ENCODE measurements at places on chromosomes 1 and 21.

DNA sequence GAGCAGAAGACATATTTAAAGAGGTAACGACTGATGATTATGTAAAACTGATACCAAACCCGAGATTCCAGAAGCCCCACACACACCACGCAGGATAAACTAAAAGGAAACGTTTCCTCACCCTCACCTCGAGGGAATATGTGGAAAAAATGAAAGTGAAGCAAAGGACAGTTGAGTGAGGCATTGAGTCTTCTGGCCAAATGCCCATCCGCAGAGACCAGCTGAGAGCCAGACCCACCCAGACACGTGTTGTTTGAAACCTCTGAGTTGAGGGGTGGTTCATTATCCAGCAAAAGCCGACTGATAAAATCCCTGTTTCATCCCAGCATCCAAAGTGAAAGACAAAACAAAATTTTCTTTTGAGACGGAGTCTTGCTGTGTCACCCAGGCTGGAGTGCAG lies 29.6 kb upstream of the PCBP3 start:
- no peak for DNase-seq

GRCh38 chr21:25909341-25909740 lies 174.6 kb downstream of the GABPA start:
- DNase-seq: no peak

- DNase-seq: no peak
Observed at GRCh38 chr1:246364415-246364941, 142.6 kb downstream of the SMYD3 start.

GRCh38 chr1:77532641-77533040 lies 149.8 kb downstream of the ZZZ3 start:
- no peak for DNase-seq

GRCh38 chr1:153597206-153597605 lies 15.7 kb downstream of the S100A16 start:
- no peak for DNase-seq

- DNase-seq: no peak
Observed at GRCh38 chr1:62826901-62827300, 43.0 kb downstream of the ATG4C start.

DNA sequence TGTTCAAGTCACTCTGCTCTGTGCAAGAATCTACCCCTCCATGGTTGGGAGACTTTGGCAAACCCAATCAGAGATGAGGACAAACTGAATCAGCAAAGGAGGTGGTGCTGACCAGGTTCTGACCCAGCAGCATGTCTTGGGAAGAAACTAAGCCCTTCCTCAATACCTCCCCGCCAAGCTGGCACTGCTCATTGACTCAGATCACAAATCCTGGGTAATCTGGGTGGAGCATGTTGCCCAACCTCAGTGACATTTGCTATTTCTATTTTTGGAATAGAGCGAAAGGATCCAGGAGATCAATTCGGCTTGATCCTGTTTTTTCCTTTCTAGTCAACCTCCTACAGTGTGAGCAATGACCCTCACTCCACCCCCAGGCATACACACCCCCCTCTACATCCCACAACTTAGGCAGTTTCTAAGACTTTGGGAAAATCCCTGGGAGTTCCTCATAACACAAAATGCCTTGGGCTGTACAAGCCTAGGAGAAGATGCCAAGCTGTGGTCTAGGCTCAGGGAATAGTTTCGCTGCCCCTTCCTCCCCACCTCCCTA lies 166.8 kb upstream of the KCNJ6 start:
- no peak for DNase-seq

- DNase-seq: no peak
Observed at GRCh38 chr1:1406101-1406820, 832 bp downstream of the MRPL20 start.

GRCh38 chr1:26302733-26303405 lies 3.6 kb downstream of the UBXN11 start:
- DNase-seq: no peak

DNA sequence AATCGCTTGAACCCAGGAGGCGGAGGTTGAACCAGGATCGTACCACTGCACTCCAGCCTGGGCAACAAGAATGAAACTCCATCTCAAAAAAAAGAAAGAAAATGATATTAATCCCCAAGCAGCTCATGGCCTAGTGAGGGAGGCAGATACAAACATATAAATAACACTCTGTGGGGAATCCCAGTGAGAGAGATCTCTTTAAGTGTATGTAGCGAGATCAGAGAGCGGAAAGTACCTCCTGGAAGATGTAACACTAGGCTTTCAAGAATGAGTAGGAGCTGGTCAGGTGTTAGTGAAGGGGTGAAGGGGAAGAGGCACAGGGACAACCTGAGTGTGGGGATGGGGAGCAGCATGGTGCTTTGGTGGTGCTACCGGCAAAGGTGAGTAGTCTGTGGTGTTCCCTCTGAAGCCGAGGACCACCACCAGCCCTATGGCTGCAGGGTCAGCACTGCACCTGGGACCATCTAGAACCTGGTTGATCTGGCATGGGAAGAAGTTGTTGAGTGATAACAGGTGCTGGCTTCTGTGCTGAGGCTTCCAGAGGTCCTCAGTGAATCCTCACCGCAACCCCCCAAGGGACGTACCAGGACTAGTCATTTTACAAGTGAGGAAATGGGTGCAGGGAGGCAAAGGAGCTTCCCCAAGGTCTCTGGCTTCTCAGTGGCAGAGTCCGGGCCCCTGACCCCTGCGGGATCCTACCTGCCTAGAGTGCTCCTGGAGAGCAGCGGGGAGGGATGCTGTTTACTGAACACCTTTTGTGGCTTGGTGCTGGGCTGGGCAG lies 367.6 kb upstream of the VAMP3 start:
- DNase-seq: no peak

- no peak for DNase-seq
Observed at GRCh38 chr1:175833502-175833901, 90.1 kb upstream of the TNR start.

DNA sequence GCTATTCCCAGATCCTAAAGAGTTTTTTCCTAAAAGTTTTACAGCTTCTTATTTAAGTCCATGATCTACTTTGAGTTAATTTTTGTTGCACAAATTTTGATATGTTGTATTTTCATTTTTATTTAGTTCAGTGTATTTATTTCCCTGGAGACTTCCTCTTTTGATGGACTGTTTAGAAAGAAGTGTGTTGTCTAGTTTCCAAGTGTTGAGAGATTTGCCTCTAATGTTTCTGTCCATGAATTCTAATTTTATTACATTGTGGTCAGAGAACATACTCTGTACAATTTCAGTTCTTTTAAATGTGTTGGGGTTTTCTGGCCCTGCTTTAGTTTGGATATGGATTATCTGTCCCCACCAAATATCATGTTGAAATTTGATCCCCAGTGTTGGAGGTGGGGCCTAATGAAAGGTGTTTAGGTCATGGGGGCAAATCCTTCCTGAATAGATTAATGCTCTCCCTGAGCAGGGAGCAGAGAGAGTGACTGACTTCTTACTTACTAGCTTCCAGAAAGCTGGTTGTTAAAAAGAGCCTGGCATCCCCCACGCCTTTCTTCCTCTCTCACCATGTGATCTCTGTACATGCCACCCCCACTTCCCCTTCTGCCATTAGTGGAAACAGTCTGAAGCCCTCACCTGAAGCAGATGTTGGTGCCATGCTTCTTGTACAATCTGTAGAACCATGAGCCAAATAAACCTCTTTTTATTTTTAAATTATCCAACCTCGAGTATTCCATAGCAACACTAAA lies 4.6 kb downstream of the CHD1L start:
- no peak for DNase-seq

DNA sequence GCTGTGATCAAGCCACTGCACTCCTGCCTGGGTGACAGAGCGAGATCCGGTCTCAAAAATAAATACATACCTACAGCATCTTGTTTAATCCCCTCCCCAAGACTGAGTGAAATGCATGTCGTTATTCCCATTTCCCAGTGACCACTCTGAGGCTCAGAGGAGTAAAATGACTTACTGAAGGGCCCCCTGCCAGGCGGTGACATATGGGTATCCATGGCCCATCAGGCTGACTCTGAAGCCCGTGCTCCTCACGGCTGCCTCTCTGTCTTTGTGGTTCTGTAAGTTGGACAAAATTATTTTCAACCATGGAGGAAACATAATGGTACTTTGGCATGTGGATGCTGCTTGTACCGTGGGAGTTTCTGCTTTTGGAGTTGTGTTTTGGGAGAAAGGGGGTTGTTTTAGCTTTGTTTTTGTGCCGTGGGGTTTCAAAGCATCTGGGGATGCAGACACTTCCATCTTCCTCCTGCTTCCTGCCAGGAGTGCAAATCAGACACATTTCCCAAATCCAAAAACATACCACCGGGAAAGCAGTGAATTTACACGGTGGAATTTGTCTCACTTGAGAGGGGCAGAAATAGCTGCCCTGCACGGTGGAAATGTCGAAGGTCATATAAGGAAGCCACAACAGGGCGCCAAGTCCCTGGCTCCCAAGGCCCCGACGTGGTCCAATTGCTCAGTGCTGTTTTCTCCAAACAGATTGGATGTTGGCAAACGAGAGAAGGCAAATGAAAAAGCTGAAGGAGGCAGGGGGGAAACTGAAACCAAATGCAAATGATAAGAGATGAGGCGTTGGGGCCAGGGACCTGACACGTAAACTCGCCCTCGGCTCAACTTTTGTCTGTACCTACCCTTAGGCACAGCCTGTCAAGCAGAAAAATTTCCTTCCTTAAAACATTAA lies 17.1 kb upstream of the PINK1 start:
- no peak for DNase-seq

DNA sequence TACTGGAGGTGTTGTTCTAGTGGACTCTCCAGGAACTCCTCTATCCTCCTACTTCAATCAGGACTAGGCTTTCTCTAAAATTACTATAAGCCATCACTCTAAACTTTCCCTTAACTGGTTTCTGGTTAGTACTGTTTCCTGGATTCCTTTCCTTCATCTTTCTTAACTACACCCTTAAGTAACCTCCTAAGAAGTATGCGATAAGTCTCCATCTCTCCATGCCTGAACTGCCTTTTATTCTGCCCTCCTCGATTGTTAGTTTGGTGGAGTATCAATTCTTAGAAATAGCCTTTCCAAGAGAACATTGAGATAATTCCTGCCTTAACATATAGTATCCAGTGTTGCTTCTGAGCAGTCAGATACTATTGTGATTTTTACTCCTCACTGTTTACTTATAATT lies 162.9 kb upstream of the PDE4B start:
- DNase-seq: no peak

DNA sequence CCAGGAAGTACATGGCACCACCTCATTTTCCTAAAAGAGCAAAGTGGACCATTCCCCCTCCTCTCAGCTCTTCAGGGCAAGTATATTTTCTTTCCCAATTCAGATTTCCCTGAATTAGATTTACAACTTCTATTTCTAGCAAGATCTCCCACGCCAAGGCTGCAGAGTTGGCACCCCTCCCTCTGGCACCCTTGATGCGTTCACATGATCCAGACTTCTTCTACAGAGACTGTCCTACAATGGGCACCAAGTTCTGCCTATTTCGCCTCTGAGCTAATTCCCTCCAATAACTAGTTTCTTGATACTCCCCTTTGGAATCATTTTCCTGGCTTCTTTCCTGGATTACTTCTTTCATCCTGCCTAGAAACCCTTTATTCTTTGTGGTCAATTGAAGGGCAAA lies 122.0 kb downstream of the CDC7 start:
- DNase-seq: no peak

DNA sequence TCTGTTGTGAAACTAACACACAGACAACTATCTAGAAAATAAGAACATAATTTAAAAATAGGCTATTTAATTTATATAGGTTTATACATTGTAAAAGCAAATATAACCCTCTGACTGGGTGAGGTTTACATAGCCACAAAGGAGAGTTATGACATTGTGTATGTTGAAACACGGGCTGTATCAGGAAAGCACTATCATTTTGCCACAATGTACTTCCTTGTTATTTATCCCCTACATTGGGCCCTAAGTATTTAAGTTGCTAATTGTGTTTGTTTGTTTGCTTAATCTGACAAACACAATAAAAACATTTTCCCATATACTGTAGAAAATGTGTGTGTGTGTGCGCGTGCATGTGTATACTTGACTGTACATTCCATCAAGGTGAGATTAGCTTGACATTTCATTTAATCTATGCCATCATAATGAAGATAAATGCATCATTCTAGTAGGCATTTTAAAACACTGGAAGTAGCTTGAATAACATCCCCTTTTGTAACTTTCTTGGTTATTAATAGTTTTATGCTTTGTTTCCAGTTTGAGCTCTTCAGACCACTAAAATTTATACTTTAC lies 72.1 kb downstream of the RGS13 start:
- no peak for DNase-seq

GRCh38 chr1:47593598-47594285 lies 155.9 kb downstream of the FOXD2 start:
- no peak for DNase-seq

DNA sequence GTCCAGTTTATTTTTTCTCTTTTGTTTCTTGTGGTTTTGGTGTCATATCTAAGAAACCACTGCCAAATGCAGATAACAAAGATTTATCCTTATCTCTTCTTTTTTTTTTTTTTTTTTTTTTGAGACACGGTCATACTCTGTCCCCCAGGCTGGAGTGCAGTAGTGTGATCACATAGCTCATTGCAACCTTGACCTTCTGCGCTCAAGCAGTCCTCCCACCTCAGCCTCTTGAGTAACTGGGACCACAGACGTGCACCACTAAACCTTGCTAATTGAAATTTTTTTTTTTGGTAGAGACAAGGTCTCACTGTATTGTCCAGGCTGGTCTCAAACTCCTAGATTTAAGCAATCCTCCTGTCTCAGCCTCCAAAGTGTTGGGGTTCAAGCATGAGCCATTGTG lies 8.9 kb downstream of the SLC66A1 start:
- DNase-seq: no peak

DNA sequence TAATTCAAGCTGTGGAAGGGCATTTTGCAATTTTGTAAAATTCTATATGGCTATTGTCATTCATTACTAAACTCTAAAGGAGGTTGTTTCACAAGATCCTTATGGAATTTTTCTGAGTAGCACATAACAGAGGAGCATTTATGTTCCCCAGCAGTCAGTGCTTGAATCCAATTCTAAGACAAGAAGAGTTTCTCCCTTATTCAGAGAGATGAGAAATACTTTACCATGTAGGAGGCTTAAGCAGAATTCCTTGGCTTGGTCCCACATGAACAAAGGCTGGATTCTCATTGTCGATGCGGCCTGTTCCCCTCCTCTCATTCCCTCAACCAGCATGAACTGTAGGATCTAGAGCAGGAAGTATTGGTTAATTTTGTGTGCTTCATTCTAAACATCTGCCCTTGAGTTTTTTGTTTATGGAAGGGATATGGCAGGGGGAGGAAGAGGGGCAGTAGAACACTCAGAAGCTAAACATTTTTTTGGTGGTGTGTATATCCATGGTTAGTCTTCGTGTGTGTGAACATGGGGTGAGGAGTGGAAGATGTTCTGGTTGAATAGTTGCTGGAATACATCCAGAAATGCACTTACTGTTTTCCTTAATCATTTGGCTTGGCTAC lies 74.3 kb downstream of the LAMC1 start:
- DNase-seq: no peak

- DNase-seq: no peak
Observed at GRCh38 chr1:182601416-182601786, 2.8 kb downstream of the RGS16 start.

GRCh38 chr1:196951711-196952394 lies 8.3 kb downstream of the CFHR2 start:
- DNase-seq: no peak

GRCh38 chr1:169849346-169850022 lies 44.2 kb downstream of the SCYL3 start:
- DNase-seq: no peak

GRCh38 chr1:52928015-52928404 lies 934 bp downstream of the SCP2 start:
- no peak for DNase-seq

GRCh38 chr1:20308569-20308968 lies 17.9 kb downstream of the VWA5B1 start:
- no peak for DNase-seq

Measured in stimulated activated CD8-positive, alpha-beta memory T cell treated with anti-CD3 and anti-CD28 coated beads, Interleukin-7, amount 100 ng/mL, for 48 hours (primary cell).